ENCODE measurements at places on chromosomes 13 and 19.

GRCh38 chr13:20505405-20506366 is 20.0 kb downstream of the CRYL1 start:
- DNase-seq: no peak

GRCh38 chr13:80039000-80039399 is 301.9 kb downstream of the SPRY2 start:
- no peak for DNase-seq

DNA sequence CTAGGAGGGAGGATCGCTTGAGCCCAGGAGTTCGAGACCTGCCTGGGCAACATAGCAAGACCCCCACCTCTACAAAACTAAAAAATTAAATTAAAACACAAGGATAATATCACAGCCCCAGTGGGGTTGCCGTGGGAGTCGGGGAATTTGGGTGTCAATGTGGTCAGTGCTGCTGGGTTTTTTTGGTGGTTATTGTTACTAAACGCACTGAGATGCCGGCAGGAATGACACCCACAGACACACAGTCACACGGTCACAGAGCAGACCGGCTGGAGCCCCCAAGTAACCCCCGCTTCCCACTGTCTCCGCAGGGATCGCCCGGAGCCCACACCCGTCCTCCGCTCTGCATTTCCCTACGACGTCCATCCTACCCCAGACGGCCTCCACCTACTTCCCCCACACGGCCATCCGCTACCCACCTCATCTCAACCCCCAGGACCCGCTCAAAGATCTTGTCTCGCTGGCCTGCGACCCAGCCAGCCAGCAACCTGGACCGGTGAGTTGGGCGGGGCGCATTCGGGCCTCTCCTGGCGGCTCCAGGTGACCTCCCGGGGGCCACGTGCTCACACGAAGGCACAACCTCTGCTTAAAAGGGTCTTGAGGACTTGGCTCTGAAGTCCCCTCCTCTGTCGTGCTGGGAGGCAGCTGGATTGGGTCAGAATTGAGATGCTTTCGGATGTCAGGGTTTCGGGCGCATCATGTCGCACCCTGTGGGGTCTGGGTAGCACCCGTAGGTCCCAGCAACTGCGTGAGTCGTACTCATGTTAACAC is 28.0 kb downstream of the SMIM24 start:
- DNase-seq: no peak

GRCh38 chr19:53864308-53864836 is 3.3 kb upstream of the MYADM start:
- DNase-seq: peak; percentile 56

GRCh38 chr13:80706164-80706471 is 365.2 kb upstream of the SPRY2 start:
- no peak for DNase-seq

- DNase-seq: no peak
Measured at GRCh38 chr19:39740395-39740794, 2.6 kb upstream of the CLC start.

DNA sequence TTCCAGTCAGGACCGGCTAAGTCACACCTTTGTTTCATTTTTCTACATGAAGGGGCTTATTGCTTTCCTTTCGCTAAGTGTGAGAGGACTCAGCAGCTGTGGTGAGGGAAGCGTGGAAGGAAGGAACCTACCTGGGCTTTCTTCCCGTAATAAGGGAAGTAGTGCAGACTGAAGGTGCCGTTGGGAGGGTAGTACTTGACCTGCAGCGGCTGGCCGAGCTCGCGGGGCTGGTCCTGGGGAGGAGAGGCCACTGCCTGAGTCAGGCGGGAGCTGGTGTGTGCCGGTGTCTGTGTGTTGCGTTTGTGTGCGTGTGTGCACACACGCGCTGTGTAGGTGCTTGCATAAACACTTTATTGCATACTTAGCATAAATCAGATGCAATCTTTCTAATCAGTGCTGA is 7.7 kb downstream of the ATP4B start:
- no peak for DNase-seq

- no peak for DNase-seq
Measured at GRCh38 chr13:49395451-49395865, 48.4 kb downstream of the CAB39L start.

- DNase-seq: peak; percentile 80
Measured at GRCh38 chr19:40613690-40614621, 12.8 kb downstream of the LTBP4 start.

GRCh38 chr19:13770013-13770635 is 4.1 kb upstream of the C19orf53 start:
- DNase-seq: no peak

Measured in NCI-H2029 (cell line).